Fibroblast of lung (primary cell): ENCODE measurements at places on chromosomes 4 and X. TPM values are rescaled to one million over a fixed set of nuclear protein-coding genes. Genes with fewer than 3 reads are reported as not detected.

TMEM150C gene
- total RNA-seq: 0.77 and 1.2 TPM in 2 replicates

GRCh38 chrX:139508099-139508498 lies 22.4 kb upstream of the F9 start:
- DNase-seq: no peak

DNA sequence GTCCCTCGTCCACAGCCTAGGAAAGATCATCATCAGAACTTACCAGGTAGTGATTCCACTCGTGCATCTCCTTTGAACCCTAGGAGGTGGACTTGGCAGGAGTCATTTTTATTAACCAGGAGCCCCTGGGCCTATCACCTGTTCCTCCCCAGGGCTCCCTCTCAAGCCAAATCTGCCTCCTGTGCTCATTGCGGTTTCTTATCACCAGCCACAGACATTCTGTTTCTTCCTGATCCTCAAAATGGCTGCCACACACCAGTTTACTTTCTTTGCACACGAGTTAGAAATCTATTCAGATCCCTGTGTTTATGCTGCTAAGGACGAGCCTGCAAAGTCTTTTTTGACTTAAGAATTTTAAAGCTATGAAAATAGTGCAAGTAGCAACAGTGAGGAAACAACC lies 354.5 kb upstream of the BOD1L1 start:
- DNase-seq: no peak

DNA sequence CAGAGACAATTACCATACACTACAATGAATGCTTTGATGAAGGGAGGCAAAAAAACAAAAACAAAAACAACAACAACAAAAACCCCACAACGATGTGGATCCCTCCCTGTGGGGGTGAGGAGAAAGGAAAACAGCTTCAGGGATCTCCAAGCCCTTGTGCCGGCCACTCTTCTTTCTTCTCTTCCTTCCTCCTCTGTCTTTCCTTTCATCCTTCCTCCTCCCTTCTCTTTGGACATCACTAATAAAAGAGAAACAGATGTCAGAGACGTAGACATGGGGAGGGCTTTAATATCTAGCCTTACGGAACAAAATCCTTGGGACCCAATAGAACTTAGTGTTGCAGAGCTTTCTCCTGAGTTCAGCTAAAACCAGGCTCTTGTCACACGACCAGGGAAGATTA lies 18.8 kb upstream of the STX18 start:
- DNase-seq: no peak

GRCh38 chrX:41895826-41896225 lies 27.5 kb downstream of the CASK start:
- peak; percentile 10 for DNase-seq

DNA sequence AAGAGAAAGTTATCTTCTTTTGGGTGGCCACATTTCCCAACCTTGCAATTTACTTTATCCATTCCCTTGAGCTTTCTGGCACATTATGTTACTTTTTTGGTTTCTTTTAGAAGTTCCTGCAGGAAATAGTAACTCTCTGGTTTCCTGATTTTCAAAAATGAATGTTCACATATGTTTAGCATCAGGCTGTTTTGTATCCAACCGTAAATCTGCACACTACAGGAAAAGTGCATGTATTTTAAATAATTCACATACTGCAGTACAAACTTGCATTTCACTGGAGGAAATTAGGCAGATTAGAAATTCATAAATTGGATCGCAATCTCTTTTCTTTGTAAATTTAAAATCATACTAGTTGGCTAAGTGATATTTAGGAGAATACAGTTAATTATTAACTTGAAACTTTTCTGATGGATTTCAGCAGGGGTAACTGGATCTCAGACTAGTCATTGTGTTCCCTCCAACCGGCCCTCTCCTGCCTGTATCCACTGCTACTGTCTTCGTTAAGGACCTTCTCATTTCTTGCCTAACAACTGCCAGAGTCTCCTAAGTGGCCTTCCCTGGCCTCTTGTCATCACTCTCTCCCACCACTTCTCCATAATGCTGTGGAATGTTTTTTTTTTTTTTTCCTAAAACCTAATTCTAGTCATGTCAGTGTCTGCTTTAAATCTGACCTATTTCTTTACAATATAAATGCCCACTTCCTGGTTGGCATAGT lies 137.2 kb downstream of the UNC5C start:
- DNase-seq: no peak

- DNase-seq: peak; percentile 6
Observed at GRCh38 chr4:84319124-84319523, 180.0 kb downstream of the NKX6-1 start.

DNA sequence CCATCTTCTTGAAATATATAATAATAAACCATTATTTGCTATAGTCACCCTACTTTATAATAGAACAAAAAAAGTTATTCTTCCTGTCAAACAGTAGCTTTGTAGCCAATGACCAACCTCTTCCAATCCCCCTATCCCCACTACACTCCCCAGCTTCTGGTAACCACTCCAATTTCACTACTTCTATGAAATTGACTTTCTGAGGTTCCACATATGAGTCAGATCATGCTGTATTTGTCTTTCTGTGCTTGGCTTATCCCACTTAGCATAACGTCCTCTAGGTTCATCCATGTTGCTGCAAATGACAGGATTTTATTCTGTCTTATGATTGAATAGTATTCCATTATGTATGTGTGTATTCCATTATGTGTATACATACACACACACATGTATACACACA lies 809.7 kb upstream of the NDST4 start:
- DNase-seq: no peak

DNA sequence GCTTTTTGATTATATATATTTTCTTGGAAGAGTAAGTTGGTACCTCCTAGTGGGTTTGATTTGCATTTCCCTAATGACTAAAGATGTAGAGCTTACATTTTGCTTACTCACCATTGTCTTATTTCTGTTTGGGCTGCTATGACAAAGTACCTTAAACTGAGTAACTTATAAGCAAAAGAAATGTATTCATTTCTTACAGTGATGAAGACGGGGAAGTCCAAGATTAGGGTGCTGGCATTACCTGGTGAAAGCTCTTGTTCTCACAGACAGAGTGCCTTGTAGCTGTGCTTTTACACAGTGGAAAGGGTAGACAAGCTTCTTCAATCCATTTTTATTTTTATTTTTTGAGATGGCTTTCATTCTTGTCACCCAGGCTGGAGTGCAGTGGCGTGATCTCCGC lies 229.2 kb upstream of the AGA start:
- DNase-seq: no peak

- peak; percentile 10 for DNase-seq
Observed at GRCh38 chrX:42846741-42847140, 68.8 kb upstream of the PPP1R2C start.

DNA sequence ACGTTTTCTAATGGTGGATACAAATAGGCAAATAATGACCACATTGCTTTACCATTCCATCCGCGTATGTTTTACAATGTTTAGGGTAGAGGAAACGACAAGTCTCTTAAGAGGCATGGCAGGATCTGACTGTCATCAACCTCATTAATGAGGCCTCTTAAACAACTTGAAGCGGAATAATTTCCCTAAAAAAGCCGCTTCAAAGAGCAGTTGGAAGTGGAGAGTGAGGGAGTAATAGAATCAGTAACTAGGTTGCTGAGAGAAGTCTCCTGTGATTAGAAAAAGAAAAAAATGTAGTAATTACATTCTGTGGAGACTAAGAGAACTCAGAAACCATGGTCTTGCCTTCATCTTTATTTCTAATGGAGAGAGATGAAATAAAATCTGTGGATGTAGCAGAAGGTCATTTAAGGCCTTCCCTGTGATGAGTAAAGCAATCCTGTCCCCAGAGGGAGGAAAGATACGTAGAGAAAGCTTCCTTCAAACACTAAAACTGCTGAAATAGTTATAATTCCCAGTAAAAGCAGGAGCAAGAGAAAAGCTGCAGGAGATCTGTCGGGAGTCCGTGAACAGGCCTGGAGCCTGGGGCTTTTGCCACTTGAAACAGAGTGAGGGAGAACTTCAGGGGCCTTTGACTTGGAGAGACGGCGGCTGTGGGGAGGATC lies 11.1 kb upstream of the SEPSECS start:
- DNase-seq: no peak

NDP gene
- total RNA-seq: 1.3 and 5.3 TPM in 2 replicates

RBM41 gene
- total RNA-seq: 12.6 and 13.2 TPM in 2 replicates

NXF2B gene
- not detected in 2 replicates for total RNA-seq

DNA sequence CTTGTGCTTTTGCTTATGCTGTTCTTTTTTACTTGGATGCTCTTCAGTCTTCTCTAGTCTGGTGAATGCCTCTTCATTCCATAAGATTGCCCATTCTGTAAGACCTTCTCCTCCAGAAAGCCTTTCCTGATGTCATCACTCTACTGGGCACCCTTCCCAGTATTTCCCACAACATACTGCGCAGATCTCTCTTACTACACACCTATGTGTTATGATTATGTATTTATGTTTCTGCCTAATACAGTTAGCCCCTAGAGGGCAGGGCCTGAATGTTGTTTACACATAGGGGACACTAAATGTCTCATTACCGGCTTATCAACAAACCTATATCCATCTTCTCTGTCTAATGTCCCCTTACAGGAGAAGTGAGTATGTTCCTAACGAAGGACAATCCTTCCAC lies 21.1 kb downstream of the AIFM1 start:
- DNase-seq: peak; percentile 52

- DNase-seq: no peak
Observed at GRCh38 chr4:2942532-2943363, 20.5 kb downstream of the NOP14 start.

- DNase-seq: peak; percentile 26
Observed at GRCh38 chrX:27336466-27337091, 126.6 kb downstream of the PPP4R3C start.

DNA sequence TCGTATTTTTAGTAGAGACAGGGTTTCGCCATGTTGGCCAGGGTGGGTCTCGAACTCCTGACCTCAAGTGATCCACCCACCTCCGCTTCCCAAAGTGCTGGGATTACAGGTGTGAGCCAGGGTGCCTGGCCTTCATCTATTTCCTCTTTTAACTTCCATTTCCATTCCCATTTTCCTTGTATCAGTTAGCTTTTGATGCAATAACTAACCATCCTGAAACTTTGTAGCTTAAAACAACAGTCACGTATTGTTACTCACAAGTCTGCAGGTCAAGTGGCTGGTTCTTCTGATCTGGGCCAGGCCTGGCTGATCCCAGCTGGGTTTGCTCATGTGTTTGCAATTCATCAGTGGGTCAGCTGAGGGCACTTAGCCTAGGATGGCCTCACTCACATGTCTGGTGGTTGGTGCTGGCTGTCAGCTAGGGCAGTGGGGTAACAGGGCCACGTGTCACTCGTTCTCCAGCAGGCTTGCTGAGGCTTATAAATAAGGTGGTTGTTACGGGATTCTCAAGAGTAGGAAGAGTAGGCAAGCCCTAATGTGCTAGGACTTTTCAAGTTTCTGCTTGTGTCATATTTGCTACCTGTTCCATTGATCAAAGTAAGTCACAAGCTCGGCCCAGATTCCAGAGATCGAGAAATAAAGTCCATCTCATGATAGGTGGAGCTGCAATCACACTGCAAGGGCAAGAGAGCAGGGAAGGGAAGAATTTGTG lies 88.2 kb downstream of the SOWAHB start:
- DNase-seq: peak; percentile 71

DNA sequence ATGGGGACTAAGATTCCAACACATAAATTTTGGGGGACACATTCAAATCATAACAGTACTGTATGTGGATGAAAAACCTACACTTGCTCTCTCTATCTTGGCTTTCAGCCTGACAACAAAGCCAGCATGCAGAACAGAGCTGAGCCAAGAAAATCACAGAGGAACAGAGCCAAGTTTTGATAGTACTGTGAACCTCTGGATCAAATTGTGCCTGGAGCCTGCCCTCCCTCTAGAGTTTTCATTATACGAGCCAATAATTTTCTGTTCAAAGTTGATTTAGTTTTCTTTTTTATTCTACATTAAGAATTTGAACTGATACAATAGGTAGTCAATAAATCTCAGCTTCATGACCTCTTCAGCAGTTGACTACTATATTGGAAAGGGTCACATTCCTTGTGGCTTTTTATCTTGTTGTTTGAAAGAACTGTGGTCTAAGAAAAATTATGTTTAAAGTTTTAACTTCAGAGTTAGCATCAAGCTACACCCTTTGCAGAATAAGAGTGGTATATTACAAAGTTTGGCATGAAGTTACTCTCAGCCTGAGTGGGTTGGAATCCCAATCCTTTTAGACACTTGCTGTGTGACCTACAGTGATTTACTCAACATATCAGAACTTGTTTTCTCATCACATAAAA lies 31.1 kb downstream of the GRID2 start:
- peak; percentile 82 for DNase-seq

DNA sequence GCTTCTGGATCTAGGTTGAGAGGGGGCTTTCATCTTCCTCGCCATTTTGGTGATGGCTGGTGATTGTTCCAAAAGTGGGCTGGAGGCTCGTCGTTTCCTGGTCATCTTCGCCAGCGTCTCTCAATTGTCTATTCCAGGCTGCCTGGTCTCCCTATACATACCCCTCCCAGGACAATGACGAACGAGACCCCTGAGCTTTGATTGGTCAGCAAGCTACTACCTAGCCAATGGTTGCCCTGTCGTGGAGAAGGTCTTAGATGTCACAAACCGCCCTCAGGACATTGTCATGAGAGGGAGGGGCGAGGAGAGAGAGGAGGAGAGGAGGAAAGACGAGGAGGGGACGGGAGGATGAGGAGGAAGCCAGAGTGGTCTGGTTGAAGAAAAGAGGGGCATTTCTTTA lies 7.7 kb upstream of the MAGEA4 start:
- DNase-seq: no peak

DNA sequence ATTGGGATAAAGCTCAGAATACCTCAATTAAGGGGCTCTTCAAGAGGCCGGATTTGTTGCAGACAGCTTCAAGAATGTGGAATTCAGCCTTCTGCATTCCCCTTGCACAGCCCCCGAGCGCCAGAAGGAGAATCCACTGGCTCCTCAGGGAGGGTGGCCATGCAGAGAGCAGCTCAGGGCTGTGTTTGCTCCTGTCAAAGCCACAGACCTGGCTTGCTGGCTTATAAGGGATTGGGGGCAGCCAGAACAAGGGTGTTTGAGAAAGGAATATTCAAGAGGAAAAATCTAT lies 36.8 kb downstream of the ING2 start:
- DNase-seq: no peak

GRCh38 chrX:2782171-2782570 lies 30.3 kb downstream of the XG start:
- no peak for DNase-seq

GRCh38 chr4:150395872-150396271 lies 186.1 kb upstream of the MAB21L2 start:
- DNase-seq: no peak

GRCh38 chr4:30399476-30399875 lies 320.7 kb upstream of the PCDH7 start:
- DNase-seq: no peak

GRCh38 chrX:14963447-14964236 lies 90.4 kb downstream of the MOSPD2 start:
- peak; percentile 75 for DNase-seq

WDR17 gene
- 2.1 and 4.5 TPM in 2 replicates for total RNA-seq

- DNase-seq: no peak
Observed at GRCh38 chrX:24343719-24344118, 16.7 kb upstream of the SUPT20HL1 start.

DNA sequence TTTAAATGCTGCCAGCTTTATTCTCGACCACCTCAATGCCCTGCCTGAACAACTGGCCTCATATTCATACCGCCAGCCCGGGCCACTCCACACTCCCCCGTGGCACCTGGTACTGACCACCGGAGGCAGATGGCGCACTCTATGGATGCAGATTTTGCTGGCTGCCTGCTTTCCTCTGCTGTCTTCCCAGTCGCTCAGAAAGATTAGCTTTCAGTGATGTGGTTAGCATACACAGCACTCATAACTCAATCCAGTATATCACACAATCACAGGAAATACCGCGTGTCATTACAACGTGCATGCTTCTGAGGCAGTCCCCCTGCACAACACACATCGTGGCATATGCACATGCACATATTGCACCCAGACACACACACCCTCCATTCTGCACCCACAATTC lies 147.2 kb upstream of the BCOR start:
- DNase-seq: peak; percentile 23

EDNRA gene
- 0.77 and 2.0 TPM in 2 replicates for total RNA-seq

GRCh38 chr4:33073811-33074210 lies 2353.6 kb downstream of the PCDH7 start:
- DNase-seq: peak; percentile 68
